ENCODE measurements at places on chromosomes 1 and 21.

GRCh38 chr1:22487781-22488180 is 36.1 kb downstream of the ZBTB40 start:
- no peak for DNase-seq
- peaks cover 39% of the 10 kb centered on the region for H3K4me1 ChIP-seq
- no peak overlapping the region for H3K4me3 ChIP-seq
- H3K36me3 ChIP-seq: no peaks in the 10 kb centered on the region

- H3K27ac ChIP-seq: no peak overlapping the region
- H3K27me3 ChIP-seq: no peaks in the 10 kb centered on the region
- DNase-seq: no peak
- peaks cover 11% of the 10 kb centered on the region for H3K4me1 ChIP-seq
- H3K4me3 ChIP-seq: no peak overlapping the region
These were observed 87.5 kb upstream of the ACTL8 start for GRCh38 chr1:17667641-17668040.

DNA sequence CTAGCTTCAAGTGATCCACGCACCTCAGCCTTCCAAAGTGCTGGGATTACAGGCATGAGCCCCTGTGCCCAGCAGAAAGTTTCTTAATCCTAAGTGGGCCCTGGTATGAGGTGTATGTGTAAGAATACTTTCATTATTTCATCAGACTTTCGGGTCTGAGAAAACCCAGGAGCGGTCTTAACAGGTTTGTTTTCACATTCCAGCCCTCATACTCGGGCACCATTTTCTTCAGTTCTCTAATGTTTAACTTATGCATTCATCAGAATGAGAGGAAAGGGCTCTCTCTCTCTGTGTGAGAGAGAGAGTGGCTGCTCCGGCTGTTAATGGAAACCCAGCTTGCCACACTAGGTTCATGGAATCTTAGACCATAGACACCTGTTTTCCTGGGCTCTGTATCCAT is 4.2 kb upstream of the PADI1 start:
- no peak for DNase-seq
- H3K27ac ChIP-seq: no peak overlapping the region
- no peaks in the 10 kb centered on the region for H3K27me3 ChIP-seq
- no peaks in the 10 kb centered on the region for H3K4me1 ChIP-seq

GRCh38 chr1:216945538-216946080 is 222.4 kb upstream of the ESRRG start:
- H3K36me3 ChIP-seq: no peaks in the 10 kb centered on the region
- H3K27ac ChIP-seq: peak overlapping the region; percentile 72
- peaks cover 48% of the 10 kb centered on the region for H3K4me1 ChIP-seq

- peak overlapping the region; percentile 97 for H3K4me3 ChIP-seq
- peaks cover 17% of the 10 kb centered on the region for H3K36me3 ChIP-seq
- H3K4me1 ChIP-seq: peaks cover 11% of the 10 kb centered on the region
- H3K27ac ChIP-seq: peak overlapping the region; percentile 94
- no peaks in the 10 kb centered on the region for H3K27me3 ChIP-seq
These were observed 522 bp downstream of the LRP8 start for GRCh38 chr1:53327182-53327913.

DNA sequence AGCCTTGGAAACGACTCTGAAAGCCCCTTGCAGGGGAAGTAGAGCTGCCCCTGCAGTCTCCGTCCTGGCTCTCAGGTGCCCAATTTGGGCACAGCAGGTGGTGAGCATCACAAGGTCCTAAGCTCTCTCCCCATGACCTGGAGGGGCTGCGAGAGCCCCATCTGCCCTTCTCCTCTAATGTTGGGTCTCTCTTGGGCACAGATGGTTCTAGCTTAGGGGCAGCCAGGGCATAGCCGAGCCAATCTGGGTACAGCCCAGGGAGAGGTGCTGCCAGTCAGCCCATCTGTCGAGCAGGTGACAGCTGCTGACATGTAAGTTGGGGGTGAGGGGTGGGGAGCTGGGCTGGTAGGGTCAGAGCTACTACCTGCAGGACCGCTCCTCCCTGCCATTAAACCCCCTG is 50.7 kb downstream of the SYT2 start:
- no peak for DNase-seq
- no peak overlapping the region for H3K27ac ChIP-seq
- no peak overlapping the region for H3K4me3 ChIP-seq

All from GM23338 (cell line).